Activated T-cell treated with anti-CD3 and anti-CD28 coated beads for 48 hours (primary cell): ENCODE measurements at places on chromosomes 7 and 10.

DNA sequence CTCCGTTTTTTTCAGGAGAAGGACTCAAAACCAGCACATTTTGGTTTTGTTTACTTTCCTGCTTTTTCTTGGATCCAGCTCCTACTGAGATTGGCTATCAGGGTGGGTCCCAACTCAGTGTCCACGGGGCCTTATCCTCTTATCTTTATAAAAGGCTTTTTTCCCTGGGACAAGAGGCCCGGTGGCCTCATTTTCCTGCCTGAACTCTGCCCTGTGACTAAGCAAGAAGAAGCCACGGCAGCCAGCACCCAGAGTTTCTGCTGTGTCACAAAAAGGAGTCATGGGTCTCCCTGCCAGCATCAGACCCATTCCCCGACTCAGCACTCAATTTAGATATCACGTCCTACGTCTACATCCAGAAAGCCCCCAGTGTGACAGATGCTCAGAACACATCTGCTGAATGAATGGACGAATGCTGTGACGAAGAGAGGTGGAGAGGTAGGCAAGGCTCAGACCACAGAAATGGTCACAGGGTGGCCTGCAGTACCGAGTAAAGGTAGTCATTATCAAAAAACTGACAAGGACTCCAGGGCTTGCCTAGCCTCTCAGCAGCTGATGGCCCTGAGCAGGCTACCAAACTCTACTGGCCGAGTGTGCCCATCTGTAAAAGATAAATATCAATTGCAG is 16.7 kb downstream of the DLG5 start:
- no peak for DNase-seq

- DNase-seq, result no peak
These were observed 387.3 kb upstream of the NPVF start for GRCh38 chr7:25615593-25615992.

GRCh38 chr10:119734396-119735332 is 8.8 kb downstream of the INPP5F start:
- no peak for DNase-seq

GRCh38 chr7:143234533-143234875 is 12.7 kb downstream of the TAS2R40 start:
- DNase-seq, result no peak

GRCh38 chr10:27890971-27891370 is 107.9 kb downstream of the ODAD2 start:
- no peak for DNase-seq

DNA sequence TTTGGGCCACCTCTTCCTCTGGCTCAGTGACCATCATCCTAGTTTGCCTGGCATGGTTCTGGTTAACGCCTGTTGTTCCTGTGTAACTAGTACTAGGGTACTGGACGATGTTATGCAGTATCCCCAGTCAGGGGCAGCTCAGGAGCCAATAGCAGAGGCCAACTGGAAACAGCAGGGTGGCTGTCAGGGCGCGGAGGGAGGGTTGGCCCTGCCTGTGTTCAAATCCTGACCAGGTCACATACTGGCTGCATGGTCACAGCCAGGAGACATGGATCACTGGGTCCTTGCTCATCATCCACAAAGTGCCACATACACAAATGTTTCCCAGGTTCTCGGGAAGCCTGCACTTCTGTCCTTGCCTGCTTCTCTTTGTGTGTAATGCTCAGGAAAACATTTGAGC is 12.3 kb upstream of the RBP3 start:
- no peak for DNase-seq

GRCh38 chr7:2172311-2173188 is 60.2 kb downstream of the MAD1L1 start:
- DNase-seq, result no peak

GRCh38 chr10:111379534-111380187 is 302.8 kb downstream of the ADRA2A start:
- DNase-seq, result no peak

GRCh38 chr7:45974540-45975360 is 53.7 kb upstream of the IGFBP3 start:
- DNase-seq, result no peak

- no peak for DNase-seq
These were observed 4.8 kb upstream of the CYP3A43 start for GRCh38 chr7:99822731-99823718.

DNA sequence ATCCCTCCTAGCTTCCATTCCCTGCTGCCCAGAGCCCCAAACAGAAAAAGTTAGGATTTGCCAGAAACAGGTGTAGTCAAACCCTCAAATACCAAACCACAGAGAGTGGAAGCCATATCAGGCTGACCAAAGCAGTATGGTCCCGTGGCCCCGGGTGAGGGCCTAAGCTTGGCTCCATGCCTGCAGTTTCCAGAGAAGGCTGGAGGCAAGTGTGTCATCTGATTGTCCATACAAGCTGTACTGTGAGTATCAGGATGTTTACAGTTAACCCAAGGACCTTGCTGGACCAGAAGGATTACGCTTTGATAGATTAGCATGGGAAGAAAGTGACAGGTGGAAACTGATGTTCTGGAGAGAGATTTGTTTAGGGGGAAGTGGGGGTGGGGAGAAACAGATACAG is 96.3 kb downstream of the PRKAG2 start:
- DNase-seq, result no peak

- no peak for DNase-seq
These were observed 102.7 kb downstream of the GPR37 start for GRCh38 chr7:124662937-124663336.

DNA sequence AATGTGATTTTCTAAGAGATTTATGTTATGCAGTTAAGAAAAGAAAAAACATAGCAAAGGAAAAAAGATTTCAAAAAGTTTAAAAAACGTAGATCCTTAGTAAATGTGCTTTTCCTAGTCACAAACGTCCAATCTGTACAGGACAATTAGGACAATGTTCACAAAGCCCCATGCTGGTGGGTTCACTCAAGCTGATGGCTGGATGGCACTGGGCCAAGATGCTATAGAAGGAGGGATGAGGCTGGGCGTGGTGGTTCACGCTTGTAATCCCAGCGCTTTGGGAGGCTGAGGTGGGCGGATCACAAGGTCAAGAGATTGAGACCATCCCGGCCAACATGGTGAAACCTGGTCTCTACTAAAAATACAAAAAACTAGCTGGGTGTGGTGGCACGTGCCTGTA is 22.1 kb downstream of the SVIL start:
- no peak for DNase-seq

DNA sequence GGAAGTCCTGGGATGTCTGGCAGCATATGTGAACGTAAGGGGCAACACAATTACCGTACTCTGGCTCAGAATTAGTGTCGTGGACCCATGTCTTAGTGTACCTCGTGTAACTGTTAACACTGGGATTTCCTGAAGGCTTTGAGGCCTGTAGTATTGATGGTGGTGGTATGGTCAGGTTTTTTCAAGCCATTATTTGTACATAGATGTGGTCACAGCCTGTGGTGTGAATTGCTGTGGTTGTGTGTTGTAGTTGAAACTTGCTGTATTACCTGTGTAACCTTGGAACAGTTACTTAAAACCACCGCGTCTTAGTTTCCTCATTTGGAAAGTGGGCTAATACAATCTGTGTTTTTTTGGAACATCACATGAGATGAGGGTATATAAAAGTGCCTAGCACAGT is 5.3 kb downstream of the EXOC4 start:
- no peak for DNase-seq

DNA sequence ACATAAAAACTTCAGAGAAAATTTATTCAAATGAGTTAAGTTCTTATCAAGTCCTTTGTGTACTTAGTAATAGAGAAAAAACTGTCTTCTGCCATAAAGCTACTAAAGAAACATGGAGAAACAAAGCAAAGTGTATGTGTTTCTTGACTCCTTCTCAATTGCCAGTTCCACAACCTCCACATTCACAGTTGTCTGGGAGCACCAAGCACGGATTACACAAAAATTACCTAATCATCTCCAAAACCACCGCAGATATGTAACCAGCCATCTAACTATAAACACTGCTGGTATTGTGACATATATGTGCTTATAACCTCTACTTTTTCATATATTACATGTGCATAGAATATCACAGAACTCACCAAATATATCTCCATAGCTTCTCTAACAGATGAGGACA is 23.1 kb downstream of the MAGI2 start:
- DNase-seq, result no peak
